Omental fat pad (tissue), 4 donors: ENCODE measurements at places on chromosomes 2 and 18. TPM values are rescaled to one million over a fixed set of nuclear protein-coding genes. Genes with fewer than 3 reads are reported as not detected.

The KLHL14 gene
- 0.56 TPM for total RNA-seq

The CDH19 gene
- 0.56 TPM for total RNA-seq

The C2orf49 gene
- 14.3 TPM for total RNA-seq

The MATN3 gene
- total RNA-seq = 0.28 TPM

DNA sequence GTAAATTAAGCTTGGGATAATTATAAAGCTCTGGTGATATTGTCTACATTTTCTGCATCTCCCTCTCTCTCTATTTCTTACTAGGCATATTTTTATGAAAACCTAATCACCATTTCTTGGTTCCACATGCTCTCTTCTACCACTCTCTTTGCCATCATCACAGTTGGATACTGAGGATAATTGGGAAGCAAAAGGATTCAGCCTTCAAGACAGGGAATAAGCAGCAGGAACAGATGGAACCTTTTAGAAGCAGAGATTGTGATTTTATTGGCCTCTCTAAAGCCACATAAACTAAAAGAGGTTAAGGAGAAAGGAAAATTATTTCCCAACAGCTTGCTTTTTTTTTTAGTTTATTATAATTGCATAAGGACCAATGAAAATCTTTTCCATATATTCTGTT, 226.3 kb upstream of the SPHKAP start:
- DNase-seq = no peak

DNA sequence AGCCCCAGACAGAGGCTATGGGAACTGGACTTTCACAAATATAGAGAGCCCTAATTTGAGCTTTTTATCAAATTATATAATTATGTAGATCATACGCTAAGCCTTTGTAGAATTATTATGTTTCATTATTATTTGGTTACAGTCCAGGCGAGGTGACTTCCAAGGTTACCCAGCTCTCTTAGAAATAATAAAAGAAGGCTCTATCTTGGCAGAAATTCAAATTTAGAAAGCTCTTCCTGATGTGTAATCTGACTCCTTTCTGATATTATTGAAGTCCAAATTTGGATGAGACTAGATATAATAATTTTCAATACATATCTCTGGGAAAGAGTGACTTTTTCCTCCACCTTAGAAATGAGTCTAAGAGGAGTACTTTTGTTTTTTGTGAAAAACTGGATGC, 4.8 kb upstream of the SLC38A11 start:
- DNase-seq = no peak
